ENCODE measurements at places on chromosomes 16 and 17.

- no peak for DNase-seq
Observed at GRCh38 chr17:44432254-44433157, 43.1 kb upstream of the ITGA2B start.

GRCh38 chr17:56502120-56502654 lies 91.3 kb upstream of the NOG start:
- no peak for DNase-seq

DNA sequence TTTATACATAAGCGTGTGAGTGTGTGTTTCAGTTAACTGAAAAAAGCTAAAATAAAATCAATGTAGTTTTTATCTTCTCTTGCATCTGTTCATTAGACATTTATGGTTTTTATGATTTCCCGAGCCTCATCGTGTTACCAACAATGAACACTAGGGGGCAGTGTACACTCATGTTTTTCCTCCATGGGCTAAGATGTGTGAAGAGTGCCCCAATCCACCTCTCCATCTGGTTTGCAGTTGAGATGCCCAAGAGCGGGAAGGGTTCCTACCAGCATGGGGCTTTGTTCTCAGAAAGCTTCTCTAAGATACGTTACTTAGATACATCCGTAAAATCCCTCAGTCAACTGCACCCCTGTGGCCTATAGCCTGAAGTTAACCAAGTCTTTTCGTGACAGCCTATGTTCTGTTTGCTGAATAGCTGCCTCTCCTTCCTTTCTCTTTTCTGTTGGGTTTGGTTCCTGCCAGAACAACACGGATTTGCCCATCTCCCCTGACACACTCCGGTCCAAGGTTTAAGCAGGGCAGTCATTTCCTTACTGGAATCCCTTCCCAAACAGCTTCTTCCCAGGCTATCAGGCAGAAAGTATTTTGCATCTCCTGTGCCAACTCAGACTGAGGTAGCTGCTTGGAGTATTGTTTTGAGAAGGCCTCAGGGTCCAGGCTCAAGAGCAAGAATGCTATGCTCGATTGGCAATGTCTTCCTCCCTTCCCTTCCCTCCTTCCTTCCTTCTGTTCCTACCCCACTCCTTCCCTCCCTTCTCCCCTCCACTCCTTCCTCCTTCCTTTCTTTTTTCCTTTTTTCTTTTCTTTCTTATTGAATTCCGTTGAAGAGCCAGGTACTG lies 12.9 kb upstream of the ELAC2 start:
- DNase-seq = peak; percentile 9

- DNase-seq = no peak
Observed at GRCh38 chr17:59335685-59336084, 4.2 kb downstream of the YPEL2 start.

DNA sequence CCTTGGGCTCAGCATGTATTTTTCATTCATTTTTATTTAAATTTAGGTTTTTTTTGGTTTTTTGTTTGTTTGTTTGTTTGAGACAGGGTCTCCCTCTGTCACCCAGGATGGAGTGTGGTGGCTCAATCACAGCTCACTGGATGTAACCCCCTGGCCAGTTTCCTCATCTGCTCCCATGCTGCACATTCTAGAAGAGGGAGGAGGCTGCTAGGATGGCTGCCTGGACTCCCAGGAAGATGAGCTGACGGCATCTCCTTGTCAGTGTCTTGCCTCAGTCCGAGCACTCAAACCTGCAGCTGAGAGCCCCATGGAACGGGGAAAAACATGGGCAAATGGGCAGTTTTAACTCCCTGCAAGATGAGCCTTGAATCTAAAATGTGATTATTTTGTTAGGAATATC lies 7.5 kb downstream of the MEAK7 start:
- no peak for DNase-seq

GRCh38 chr16:854808-855410 lies 54.4 kb upstream of the GNG13 start:
- DNase-seq = no peak

GRCh38 chr16:87806641-87807546 lies 41.1 kb upstream of the KLHDC4 start:
- DNase-seq = no peak

GRCh38 chr17:51435171-51435552 lies 174.8 kb downstream of the UTP18 start:
- DNase-seq = no peak

DNA sequence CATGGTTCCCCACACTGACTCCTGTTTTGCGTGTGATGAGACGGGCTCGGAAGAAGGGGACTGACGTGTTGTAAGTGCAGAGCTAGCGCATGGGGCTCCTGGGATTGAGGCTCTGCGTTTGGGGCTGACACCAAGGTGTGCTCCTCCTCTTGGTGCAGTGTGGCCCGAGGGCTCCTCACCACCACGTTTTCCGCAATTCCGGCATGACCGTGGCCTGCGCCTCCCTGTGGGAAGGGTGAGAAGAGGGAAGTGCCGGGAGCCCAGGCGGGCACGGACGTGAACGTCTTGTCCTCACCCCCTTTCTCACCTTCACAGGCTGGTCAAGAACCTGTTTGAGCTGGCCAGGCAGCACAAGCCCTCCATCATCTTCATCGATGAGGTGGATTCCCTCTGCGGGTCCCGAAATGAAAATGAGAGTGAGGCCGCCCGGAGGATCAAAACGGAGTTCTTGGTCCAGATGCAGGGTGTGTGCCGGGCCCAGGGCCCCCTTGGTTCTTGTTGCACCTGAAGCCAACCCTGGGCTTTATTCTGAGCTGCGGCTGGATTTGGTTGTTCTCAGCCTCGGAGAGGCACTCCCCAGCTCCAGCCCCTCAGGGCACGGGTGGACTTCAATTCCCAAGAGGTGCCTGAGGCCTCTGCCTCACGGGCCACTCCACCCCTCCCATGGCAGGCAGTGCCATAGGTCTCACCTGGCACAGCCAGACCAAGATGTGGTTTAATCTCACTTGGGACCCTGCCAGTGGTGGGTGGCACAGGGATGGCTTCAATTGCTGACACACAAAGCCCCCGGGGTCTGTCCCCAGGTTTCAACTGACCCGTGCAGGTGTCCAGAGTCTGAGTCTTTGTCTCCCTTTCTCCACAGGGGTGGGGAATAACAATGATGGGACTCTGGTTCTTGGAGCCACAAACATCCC lies 8.9 kb downstream of the VPS4A start:
- DNase-seq = no peak

GRCh38 chr17:10094797-10095196 lies 103.6 kb downstream of the GAS7 start:
- DNase-seq = no peak

DNA sequence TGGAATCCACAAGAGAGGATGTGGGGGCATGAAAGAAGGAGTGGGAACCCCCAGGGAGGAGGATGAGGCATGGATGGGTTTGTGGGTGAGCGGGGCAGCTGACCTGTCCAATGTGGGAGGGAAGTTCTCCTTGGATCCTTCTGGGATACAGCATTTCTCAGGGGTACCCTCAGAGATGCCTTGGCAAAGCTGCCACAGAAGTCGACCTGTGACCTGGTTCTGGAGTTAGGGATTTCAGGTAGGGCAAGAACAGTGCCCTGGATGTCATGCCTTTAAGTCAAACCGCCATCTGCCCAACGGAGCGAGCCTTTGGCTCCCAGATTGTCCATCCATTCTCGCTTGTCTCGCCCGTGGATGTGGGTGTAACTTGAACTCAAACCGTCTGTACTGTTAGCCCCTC lies 30.0 kb downstream of the WSCD1 start:
- no peak for DNase-seq

DNA sequence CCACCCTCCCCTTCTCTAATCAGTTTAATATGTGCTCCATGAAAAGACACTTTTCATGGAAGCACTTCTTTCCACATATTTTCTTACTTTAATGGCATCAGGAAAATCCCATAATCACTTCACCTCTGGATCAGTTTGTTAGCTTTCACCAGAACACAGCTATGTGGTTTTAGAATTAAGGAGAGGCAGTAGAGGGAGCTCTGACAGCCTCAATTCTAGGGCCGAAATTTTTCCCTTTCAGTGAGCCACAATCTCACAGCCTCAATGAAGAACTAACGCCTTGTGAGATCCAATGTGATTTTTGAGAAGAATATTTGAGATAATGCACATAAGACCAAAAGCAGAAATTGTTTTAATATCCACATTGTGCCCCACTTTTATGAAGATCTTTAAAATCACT lies 1494.0 kb upstream of the CDH8 start:
- DNase-seq = no peak

DNA sequence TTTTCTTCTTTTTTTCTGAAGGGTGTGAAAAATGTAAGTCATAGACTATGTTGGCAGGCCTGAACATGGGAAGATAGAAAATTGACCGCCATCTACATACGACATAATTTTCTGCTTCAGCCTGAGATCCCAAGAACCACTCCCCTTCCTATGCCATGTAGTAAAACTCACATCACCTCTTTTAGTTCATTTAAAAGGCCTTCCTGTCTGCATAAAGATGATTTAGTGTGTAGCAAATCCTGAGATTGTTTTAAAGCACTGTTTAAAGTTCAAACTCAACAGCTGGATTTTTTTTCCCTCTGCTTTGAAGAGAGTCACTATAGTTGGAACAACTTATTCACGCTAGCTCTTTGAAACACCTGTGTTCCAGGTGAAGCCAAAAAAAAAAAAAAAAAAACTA lies 101.5 kb downstream of the NLK start:
- no peak for DNase-seq

DNA sequence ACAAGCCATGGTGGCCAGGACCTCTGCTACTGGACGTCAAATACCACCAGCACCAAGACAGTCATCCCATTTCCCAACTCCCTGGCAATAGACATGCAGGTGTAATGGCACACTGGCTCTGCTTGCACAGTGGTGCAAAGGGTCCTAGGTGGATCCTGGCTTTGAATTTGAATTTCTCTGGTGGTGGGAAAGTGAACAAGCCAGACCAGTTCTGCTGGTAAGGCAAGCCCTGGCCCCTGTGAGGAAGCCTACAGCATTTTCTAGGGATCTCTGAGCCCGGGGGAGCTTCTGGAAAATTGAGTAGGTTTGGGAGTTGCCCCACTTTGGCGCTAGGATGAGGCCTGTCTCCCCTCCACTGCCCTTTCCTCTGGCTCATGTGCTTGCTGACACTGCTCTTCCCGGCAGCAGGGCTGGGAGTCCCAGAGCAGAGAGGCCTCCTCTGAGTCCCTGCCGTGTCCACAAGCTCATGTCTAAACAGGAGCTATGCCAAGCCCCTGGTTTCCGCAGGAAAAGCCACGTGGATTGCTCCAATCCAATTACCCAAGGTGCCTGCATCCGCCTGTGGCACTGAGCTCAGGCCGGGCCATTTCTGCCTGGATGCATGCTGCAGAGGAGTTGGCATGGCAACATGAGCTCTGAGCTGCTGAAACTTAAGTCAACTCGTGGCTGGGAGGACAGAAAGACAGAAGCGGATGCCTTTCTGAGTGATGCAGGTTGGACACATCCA lies 67.0 kb downstream of the PRMT7 start:
- no peak for DNase-seq

- no peak for DNase-seq
Observed at GRCh38 chr17:72119873-72120641, 763 bp upstream of the SOX9 start.

GRCh38 chr16:74556375-74556922 lies 50.5 kb downstream of the GLG1 start:
- DNase-seq = no peak

DNA sequence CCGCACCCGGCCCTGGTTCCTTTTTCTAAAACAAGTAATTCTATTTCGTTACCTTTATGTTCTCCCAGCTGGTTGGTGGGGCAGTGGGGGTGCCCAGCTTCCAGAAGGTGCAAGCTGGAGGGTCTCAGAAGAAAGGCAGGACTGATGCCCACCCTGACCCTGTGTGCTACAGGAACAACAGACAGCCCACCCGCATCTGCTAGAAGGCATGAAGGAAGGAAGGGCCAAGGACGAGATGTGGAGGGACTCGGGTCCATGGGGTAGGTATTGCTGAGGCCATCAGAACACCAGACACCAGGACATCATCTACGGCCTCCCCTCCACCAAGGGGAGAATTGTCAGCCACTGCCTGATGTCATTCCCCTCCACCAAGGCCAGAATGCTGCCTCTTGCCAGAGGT lies 6.4 kb upstream of the CYTH1 start:
- no peak for DNase-seq

DNA sequence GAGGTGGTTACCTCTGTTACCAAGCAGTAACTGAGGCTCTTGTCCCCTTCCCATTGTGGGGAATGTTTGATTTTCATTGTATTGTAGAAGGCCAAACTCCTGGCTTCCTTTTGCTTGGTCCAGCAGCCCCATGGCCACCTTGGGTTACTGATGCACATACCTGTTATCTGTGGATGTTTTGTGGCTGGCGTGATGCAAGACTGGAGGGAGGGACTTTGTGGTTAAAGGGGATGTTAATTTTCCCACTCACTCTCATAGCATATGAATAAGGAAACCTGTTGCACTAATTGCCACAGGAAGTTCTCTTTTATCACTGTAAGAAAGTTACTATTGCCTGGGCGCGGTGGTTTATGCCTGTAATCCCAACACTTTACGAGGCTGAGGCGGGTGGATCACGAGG lies 168.6 kb upstream of the HS3ST4 start:
- no peak for DNase-seq

DNA sequence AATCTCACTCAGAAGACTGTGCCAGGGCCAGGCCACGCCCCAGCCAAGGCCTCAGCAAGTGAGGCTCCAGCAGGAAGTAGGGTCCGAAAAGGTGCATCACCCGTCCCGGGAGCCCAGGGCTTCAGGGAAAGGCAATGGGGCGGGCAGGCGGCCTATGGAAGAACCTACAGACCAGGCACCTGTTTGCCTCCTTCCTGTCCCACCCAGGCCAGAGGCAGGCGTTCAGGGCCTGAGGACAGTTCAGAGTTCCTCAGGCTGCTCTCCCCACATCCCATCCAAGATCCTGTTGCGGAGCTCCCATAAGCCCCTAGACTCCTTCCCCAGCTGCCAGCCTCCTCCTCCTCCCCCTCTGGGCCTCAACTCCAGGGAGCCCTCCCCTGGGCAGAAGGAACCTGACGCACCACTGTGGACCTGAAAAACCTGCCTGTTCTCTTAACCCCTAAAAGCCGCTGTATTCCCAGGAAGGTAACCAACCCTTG lies 2.3 kb downstream of the CLUH start:
- DNase-seq = no peak

GRCh38 chr16:67996666-67997065 lies 2.6 kb downstream of the DPEP2 start:
- DNase-seq = no peak

GRCh38 chr17:13581925-13582324 lies 19.8 kb downstream of the HS3ST3A1 start:
- no peak for DNase-seq

DNA sequence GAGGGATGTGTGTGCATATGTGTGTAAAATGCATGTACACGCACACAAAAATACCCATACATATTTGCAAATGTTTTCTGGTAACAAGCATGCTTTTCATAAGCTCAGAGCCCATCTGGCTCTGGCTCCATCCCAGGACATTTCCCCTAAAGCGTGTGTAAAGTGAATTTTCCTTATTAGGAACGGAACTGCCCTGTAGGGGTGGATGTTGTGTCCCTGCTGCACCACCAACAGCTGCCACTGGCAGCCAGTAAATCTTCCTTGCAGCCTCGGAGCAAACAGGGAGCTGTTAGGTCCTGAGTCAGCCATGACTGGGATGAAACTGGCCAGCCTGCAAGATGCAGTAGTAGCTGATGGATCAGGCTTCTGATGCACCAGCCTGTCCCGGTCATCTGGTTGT lies 393.5 kb downstream of the UTP18 start:
- DNase-seq = no peak

Measured in CD8-positive, alpha-beta T cell (primary cell).